CD8-positive, alpha-beta memory T cell (primary cell): ENCODE measurements at places on chromosomes 3 and 15.

DNA sequence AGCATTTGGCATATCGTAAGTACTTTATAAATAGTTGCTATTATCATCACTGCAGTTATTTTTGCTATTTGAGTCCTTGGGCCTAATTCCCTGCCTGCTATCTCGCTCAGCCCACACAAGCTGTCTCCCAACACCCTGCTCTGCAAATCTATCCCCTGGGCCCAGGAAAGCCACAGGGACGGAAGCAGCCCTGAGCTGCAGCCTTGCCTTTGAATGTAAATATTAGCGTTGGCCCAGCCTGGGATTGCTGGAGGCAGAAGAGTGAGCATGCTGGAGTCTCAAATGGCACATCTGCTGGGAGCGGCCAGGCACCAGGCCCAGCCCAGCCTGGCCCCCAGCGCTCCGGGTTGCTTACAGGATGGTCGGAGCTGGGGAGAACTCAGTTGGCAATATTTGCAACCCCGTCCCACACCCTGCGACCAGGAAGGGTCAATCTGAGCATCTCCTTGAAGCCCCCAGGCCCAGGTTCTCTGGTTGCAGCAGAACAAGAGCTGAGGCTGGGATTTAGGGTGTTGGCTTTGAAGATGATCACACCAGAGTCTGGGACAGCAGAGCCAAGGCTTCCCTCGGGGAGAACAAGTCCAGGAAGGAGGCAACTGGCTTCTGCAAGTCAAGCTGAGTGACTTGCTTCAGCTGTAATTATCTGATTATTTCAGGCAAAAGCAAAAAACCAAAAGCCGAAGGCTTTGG is 529.6 kb downstream of the SHQ1 start:
- no peak for DNase-seq

DNA sequence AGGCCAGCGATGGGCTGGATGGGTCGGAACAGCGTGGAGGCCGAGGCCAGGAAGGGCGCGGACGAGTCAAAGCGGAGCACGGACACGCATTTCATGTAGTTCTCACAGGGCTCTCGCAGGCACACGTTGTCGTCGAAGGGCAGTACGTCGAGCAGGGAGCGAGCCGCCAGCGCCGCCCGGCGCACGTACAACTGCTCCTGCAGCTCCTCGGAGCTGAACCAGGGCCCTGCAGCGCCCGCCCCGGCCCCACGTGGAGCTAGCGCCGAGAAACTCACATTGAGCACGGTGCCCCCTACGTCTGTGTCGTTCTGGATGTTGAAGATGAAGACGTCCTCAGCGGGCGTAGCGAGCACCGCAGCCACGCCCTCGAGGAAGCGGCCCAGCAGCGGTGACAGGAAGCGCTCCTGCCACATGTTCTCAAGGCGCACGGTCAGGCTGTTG is 5.8 kb downstream of the CELSR3 start:
- peak; percentile 31 for DNase-seq

DNA sequence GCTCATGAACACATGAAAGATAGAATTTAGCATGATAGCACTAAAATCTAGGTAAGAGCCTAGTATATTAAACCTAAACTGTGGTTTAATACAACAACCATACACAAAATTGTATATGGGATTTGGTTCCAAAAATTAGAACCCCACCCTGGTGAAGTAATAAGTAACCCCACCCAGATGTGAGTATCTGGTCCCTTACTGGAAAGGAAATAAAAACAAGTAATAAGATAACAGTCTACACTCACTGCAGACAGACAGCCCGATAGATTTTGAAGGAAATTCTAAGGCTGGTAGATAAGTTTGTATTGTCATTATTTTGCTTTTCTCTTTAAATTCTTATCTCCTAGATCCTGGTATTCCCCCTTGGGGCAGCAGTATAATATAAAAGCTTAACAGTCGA is 184.9 kb downstream of the ZBTB20 start:
- no peak for DNase-seq

DNA sequence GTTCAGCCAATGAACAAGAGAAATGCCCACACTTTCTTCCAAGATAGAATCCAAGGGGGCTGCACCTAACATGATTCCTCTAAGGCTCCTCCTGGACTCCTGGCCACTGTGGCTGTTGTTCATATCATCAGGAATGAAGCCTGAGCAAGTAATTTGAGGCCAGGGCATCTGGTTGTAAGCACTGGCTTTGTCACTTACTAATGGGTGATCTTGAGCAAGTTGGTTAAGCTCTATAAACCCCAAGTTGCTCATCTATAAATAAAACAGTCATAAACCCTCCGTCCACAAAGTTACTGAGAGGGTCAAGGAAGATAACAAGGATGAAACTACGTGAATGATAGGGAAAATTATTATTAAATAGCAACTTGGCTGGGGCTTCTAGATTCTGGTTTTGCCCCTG is 58.3 kb downstream of the CDC25A start:
- DNase-seq = no peak

- no peak for DNase-seq
Measured at GRCh38 chr3:88041005-88041404, 17.8 kb downstream of the CGGBP1 start.

DNA sequence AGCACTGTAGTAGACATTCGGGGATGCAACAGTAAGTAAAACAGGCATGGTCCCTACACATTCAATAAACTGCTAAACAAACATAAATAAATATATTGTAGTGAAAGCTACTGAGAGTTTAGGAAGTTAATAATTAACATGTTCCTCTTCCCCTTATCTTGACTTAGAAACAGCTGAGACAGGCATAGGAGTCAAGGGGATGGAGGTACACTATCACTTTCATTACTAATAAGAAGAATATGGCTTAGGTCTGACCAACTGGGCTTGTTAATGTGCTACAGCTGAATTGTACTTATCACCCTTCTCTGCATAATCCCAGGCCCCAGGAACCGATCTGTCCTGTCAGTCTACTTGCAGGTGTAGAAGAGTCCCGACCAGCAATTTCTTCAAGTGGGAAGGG is 116.3 kb upstream of the DAZL start:
- no peak for DNase-seq
